SK-MEL-5 (cell line): ENCODE measurements at places on chromosomes 4 and X. TPM values are rescaled to one million over a fixed set of nuclear protein-coding genes. Genes with fewer than 3 reads are reported as not detected.

Gene XPNPEP2
- not detected in 2 replicates for total RNA-seq

Gene IL2
- total RNA-seq = not detected in 2 replicates

Gene VSIG4
- total RNA-seq = not detected in 2 replicates

Gene GPR173
- total RNA-seq = not detected in 2 replicates

Gene MAP9
- 3.3 and 3.6 TPM in 2 replicates for total RNA-seq

Gene ANAPC10
- 18.9 and 22.5 TPM in 2 replicates for total RNA-seq

Gene CLCN4
- 1.8 and 4.1 TPM in 2 replicates for total RNA-seq

Gene RBM46
- total RNA-seq = 0.40 and 0.42 TPM in 2 replicates

Gene SFRP2
- not detected in 2 replicates for total RNA-seq

Gene USP17L29
- total RNA-seq = not detected in 2 replicates

Gene COL4A6
- not detected in 2 replicates for total RNA-seq
